ENCODE measurements at places on chromosomes 3 and 15.

GRCh38 chr15:25176991-25177954 is 222.5 kb downstream of the SNRPN start:
- DNase-seq, result no peak

GRCh38 chr3:192888190-192888589 is 29.5 kb downstream of the MB21D2 start:
- no peak for DNase-seq

GRCh38 chr3:49248840-49249227 is 28.2 kb downstream of the C3orf62 start:
- peak; percentile 70 for DNase-seq

GRCh38 chr15:21268436-21268940 is 171.8 kb downstream of the POTEB3 start:
- DNase-seq, result no peak

DNA sequence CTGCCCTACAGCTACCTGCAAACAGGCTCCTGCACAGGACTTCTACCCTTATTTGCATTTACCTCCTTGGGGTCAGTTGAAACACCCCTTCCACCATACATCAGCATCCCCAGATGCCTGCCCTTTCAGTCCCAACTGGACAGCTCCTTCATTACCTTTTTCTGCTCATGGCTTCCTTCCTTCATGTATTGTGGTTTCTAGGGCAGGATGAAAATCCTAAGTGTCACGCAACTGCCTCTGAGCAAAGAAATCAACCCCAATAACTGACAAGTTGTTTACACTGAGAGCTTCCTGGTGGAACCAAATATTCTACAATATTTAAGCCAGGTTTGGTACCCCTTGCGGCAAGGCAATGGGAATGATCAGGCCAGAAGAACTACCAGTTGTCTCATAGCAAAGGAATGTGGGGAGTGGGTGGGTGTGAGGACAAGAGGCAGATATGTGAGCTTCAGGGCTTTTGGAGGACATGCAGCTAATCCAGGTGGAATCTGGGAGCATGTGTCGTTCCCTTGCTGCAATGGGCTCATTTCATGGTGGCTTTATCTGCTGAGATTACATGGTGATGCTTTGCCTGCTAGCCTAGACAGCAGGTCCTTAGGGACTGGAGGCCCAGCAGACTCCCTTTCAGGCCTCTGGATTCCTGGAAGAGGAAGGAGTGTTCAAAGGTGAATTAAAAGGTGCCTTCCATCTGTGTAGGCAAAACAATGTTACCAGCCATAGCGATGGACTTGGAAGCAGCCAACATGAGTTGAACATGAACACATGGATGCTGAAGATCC is 34.9 kb downstream of the PPCDC start:
- no peak for DNase-seq

DNA sequence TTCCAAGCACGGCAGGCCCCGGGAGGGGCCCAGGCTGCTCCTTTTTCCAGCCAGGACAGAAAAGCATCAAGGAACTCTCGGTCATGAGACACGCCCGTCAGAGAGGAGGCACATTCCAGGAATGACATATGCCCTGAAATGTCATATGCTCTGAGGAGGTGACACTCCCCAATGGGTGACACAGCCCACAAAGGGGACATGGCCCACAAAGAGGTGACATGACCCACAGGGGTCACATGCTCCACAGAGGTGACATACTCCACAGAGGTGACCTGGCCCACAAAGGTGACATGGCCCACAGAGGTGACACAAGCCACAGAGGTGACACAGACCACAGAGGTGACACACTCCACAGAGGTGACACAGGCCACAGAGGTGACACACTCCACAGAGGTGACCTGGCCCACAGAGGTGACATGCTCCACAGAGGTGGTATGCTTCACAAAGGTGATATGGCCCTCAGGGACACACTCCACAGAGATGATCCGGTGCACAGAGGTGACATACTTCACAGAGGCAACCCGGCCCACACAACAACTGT is 79.2 kb downstream of the ABHD5 start:
- no peak for DNase-seq

DNA sequence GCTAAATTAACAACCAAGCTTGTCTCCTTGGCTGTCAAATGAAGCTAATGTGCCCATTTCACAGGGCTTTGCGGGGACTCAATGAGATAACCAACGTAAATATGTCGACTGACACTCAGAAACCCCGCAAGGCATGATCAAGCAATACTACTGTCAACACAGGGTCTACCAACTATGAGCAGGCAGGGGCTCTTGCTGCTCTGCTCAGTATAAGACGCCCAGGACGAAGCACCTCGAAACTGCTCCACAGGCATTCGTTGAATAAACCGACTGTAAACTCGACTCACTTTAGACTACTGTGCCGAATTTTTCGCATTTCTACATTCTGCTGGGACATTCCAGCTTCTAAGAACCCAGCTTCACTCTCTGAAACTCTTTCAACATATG is 55.0 kb downstream of the FEZF2 start:
- no peak for DNase-seq

- DNase-seq, result no peak
These were observed 30.6 kb downstream of the TNIK start for GRCh38 chr3:171429635-171430034.

DNA sequence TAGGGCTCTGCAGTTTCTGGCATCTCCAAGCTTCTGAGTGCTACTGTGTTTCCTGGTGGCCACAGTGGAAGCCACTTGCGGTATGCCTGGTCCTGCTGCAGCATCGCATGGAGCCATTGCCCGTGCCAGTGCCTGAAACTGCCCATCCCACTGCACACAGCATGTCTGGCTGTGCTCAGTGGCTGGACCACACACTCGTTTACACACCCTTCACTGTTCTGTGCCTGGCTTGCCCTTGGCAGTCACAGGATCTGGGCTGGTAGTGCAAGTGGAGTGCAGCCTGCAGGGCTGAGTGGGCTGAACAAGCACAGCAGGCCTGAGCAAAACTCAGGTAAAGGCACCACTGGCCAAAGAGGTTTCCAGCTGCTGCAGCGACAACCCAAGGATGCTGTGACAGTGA is 600.0 kb downstream of the SI start:
- no peak for DNase-seq

DNA sequence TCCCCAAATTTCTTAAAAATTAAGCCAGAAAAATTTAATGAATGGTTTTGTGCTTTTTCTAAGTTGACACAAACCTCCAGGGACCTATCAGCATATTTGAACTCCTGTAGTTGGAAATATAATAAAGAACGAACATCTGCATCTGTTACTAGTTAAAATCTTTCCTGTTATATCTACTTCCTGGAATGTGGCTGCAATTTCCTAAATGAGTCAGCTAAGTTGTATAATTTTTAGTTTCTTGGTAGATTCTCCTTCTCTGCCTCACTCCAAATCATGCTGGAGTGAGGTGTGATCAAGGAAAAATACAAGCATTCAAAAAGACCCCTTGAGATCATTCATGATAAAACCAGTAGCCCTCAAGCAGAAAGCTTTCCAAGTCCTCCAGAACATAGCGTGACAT is 106.2 kb upstream of the MCTP2 start:
- no peak for DNase-seq

- DNase-seq, result no peak
These were observed 14.1 kb downstream of the ACOX2 start for GRCh38 chr3:58522759-58523425.

DNA sequence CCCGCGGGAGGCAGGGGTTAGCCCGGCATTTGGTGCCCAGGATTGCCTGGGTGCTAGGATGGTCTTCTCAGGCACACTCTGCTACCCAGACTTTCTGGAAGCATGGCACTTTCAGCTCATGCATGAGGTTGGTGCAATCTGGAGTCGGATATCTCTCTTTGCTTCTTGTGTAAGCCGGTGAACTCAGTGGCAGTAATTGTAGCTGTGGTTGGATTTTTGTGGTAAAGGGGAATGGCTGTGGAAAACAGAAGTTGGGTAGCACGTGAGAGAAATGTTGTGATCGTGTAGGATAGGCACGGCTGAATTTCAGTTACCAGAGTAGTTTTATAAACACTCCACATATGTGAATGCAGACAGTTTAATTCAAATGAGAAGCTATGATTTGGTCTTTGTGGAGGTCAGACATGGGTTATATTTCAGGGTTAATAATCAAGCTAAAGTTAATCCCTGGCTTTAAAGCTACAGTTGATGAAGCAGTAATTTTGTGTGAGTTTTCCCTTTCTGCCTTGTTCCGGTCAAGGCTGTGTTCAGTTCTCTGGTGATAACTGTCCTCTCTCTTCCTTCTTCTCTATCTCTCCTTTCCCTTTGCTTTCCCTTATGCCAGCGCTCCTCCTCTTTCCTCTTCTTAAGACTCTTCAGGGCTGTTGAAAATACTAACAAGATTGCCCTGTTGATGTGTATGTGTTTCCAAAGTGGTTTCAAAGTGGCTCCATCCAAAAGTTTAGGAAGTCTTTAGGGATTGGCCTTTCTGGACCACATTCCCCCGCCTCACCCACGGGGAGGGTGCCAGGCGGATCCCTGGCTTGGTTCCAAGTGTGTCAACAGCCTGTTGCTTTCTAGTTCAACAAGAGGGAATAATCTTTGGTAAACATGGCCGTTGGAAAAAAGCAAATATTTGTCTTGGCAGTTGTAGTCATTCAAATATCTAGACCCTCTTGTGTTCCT is 404.6 kb upstream of the C2CD4B start:
- no peak for DNase-seq

DNA sequence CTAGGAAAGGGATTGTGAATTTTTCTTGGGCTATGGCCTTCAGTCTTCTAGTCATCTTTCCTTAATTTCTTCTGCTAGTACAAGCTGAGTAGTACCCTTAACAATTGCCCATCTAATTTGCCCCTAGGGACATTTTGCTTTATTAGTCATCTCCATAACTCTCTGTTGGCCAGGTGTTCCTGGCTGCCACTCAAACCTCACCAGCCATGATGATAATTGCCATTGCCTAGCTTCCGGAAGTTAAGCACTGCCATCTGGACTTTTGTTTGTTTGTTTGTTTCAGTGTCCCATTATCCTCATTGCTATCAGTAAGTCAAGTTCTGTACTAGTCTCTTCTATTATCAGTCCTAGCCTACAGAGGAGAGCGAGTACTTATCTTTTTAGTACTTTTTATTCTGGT is 36.6 kb upstream of the UBL7 start:
- no peak for DNase-seq

DNA sequence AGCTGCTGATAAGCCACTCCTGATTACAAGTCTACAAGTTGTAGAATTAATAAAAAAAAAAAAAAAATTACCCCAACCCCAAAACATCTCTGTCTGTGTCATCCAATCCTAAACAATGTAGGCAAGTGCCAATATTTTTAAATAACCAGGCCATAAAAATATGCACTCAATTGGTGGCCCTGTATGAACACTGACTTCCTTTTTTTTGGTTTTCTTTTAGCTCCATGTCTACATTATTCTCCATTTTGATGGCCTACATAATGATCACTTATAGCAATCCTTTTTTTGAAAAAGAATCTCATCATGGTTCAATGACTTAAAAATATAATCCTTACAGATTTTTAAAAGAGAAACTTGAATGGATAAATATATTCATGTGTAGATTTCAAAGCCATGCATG is 72.1 kb downstream of the FOXP1 start:
- no peak for DNase-seq

DNA sequence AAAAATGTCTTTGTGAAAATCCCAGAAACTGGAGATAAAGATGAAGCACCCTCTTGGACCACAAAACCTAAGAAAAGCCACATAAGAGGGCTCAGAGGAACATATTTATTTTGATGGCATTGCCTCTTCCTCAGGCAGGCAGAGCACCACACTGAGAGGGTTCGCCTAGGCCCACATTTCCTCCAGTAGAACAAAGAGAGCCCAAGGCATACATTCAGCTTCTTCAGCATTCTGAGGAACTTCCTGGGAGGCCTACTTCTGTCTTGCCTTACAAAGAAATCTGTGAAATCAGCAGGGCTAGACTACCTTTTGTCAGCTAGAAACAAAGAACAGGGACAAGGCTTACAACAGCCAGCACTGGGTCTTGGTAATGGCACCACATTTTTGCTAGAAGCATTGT is 1325.3 kb downstream of the SI start:
- no peak for DNase-seq

DNA sequence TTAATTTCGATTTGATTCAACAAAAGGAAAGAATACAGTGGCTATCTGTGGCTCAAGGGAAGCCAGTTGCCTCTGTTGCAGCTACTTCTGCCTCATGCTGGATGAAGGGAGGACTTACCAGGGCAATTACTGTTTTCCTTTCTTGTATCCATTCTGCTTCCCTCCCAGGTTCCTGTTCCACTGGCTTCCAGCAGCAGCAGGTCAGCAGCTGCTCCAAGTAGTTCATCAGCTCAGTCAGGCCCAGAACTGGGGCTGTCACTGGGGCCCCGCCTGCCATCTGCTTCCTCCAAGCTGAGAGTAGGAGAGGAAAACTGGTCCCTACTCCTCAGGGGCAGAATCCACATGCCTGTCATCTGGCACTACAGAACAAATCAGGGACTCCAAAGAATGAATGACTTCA is 48.6 kb upstream of the ULK4 start:
- DNase-seq, result no peak

- no peak for DNase-seq
These were observed 942.0 kb downstream of the SQOR start for GRCh38 chr15:46576646-46577395.

DNA sequence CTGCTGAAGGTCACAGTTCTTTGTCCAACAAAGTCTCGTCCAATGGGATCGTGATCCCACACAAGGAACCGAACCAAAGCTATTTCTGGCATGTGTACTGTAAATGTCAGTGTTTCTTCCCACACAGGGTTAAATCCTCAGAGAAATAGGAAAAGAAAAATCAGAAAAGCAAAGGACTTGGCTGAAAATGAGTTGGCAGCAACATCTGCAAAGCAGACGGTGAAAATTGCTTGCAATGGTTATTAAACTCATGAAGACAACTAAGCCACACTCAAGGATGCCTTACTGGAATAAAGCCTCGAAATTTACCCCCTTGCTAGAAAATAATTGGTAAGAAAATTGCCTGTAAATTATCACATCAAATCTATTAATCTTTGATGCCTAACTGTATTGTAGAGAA is 195.2 kb upstream of the STRIT1 start:
- no peak for DNase-seq

DNA sequence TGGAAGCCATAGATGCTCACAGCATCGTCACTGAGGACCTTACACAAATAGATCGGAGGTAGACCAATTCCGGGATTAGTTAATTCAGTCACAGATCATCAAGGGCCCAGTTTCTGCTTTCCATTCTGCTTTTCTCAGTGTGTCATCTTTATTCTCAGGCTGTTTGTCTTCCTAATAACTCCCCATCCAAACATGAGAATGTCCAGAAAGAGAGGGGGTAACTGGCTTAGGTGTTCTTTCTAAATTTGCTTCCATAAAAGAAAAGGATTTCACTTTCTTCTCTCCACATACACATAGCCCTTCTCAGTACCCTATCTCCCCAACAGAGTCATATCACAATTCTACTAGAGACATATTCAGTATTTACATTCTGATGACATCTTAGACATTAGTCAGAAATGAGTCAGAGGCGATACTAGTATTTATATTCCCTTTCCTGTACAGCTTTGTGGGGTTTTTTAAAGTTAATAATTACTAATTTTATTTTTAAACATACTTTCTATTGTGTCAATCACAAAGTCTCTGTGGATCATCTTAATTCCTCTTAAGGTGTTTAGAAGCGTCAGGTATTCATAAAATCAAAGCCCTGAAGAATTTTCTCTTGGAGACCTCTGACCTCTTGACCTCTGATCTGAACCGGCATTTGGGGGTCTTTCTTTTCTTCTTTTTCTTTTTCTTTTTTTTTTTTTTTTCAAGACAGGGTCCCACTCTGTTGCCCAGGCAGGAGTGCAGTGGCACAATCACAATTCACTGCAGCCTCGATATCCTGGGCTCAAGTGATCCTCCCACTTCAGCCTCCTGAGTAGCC is 24.3 kb upstream of the IL12A start:
- DNase-seq, result no peak

Measured in SIG-M5 (cell line).